ENCODE measurements at places on chromosomes 16 and 17.

DNA sequence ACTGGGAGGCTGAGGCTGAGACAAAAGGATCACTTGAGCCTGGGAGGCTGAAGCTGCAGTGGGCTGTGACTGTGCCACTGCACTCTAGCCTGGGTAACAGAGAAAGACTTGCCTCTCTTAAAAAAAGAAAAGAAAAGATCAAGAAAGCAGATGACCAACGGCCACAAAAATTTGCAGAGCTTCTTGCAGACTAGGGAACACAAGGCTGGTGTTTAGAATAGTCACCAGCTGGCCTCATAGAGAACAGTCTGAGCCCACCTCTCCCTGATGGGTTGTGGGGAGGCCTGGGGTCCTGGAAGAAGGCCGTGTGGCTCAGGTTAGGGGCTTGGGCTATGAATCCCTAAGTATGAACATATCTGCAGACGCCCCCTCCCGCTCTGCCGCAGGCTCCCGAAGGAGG, 73.7 kb upstream of the MED9 start:
- DNase-seq, result no peak

DNA sequence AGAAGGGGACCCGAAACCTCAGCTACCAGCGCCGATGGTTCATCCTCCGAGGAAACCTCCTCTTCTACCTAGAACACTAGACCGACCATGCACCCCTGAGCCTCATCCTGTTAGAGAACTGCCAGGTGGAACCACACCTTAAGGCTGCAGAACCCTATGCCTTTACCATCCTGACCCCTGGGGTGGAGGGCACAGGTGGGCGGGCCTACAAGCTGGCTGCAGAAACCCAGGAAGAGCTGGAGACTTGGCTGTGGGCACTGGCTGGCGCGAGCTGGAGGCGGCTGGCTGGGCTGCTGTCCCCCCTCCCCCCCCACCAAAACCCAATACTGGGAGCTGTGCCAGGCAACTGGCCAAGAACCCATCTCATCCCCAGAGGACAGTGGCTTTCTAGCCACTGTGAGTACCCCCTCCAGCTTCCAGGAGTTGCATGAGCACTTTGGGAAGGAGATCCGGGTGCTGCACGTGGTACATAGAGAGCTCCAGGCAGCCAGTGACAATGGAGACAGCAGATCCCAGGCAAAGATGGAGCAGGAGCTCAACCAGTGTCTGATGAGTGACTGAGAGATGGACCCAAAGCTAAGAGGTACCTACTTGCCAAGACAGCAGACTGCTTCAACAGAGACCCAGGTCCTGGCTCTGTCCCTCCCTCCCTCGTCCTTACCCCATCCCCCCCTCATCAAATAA, 1.4 kb upstream of the CD2BP2 start:
- no peak for DNase-seq

DNA sequence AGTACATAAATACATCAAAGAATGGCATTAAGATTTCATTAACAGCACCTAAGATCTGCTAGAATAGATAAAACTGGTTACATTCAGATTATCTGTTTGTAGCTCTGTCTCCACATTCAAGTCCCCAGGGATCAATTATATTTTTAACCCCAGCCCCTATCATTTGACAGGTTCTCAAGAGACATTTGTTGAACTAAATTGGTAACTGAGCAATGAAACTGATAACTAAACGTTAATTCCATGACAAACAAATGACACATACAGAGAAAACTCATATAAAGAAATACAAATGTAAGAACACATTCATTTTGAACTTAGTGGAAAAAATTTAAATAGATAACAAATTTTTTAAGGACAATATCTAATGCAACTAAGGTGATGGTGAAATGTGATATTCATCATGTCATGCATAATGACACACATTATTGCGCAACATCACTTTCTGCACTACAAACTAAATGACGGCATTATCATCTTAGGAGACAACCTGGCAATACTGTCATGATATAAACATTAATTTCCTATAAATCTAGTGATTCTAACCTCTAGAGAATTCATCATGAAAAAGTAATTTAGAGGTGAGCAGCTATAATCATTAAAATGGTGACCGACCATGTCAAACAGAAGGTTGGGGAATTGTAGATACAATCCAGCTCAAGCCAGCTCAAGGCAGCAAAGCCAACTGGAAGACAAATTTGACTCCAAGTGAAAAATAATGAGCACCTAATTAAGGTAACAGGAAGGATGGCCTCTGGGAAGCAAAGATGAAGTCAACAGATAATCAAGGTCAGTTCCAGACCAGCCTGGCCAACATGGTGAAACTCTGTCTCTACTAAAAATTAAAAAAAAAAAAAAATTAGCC, 9.5 kb downstream of the ARHGAP17 start:
- no peak for DNase-seq

DNA sequence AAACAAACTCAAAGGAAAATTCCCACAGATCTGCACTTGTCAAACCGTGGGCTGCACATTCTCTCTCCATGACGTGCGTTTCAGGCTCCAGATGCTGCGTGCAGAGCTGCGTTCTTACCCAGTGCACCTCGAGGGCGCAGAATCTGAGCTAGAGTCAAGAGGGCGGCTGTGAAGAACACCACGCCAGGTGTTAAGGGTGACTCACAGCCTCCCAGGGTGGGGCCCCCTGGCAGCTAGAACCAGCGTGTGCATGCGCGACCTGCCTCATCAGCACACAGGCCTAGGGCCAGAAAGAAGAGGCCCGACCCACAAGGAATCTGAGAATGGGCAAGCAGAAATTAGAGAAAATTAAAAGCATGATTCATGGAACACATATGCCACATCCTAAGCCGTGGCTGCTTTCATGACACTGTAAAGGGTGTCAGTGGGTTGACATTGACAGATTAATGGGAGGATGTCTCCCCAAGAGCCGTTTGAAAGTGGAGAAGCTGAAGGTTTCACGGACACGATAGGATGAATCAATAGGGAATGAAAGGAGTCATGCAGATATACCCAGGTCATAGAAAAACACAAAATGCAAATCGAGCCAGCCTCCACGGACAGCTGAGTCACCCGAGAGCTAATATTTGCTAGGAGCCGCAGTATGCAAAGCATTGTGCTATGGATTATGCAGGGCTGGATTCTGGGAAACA, 29.0 kb downstream of the MARCHF10 start:
- DNase-seq, result peak; percentile 54

DNA sequence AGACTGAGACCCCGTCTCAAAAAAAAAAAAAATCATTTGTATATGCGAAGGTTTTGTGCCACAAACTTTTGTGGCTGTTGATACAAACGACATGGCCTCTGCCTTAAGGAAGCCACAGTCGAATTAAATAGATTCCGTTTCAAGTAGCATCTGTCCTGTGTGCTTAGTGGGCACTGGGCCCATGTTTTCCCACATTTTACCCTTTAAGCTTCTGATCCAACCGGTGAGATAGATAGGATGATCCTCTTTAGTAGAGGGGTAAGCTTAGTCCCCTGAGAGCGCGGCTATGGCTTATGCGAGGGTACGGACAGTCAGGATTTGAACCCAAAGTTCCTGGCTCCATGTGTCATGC, 776 bp upstream of the TMEM219 start:
- DNase-seq, result no peak

DNA sequence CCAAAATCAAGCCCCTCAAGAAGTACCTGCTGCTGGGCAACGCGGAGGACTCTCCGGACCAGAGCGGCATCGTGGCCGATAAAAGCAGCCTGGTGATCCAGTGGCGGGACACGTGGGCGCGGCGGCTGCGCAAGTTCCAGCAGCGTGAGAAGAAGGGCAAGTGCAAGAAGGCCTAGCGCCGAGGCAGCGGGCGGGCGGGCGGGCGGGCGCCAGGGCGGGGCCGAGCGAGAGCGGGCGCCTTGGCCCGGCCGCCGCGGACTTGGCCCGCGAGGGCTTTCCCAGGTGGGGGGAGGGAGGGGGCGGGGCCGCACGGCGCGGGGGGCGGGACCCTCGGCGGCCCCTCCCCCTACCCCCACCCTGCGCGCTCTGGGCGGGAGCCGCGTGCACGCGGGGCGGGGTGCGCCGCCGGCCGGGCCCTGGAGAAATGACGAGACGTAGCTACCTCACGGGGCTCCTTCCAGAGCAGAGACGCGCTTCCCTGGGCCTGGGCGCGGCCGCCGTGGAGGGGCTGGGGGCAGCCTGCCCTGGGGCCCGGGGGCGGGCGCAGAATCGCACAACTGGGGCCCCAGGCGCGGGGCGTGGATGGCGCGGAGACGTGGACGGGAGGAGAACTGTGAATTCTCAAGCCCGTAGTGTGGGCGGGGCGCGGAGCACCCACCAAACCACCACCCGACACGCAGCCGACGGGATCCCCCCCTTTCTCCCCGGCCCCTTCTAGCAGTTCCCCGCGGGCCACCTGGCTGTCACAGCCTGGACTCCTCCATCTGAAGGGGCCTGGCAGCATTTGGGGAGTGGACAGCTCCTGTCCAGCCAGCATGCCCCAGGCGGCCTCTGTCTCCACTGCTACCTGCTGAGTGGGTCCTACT, 218.7 kb downstream of the NTN1 start:
- DNase-seq, result no peak

GRCh38 chr17:39916918-39917317, 1.5 kb downstream of the GSDMB start:
- no peak for DNase-seq

DNA sequence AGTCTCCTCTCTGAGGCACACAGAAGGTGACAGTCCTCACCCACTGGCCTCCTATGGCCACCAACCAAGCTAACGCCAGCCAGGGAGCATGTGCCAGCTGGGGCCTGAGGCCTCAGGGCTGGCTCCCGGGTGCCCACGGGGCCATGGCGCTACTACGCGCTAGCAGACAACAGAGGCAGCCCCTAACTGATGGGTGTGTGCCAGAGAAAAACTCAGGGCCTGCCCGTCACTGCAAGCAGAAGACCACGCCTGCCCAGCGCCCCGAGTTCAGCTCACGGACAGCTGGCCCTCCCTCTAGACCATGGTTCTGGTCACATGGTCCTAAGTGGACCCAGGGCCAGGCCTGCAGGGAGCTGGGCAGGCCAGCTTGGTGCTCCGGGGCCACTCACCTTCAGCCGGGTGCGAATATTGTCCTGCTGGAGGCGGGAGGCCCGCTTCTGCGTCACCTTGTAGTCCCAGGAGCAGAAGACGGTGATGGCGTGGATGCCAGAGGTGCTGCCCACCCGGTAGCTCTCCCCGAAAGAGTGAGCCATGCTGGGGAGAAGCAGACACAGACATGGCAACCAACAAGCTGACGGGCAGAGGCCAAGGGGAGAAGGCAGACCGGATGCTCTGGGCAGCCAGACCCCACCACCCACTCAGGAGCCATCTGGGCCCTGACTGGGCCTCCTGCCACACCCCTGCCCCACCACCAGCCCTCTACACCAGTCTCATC, 6.2 kb downstream of the TMC6 start:
- no peak for DNase-seq

DNA sequence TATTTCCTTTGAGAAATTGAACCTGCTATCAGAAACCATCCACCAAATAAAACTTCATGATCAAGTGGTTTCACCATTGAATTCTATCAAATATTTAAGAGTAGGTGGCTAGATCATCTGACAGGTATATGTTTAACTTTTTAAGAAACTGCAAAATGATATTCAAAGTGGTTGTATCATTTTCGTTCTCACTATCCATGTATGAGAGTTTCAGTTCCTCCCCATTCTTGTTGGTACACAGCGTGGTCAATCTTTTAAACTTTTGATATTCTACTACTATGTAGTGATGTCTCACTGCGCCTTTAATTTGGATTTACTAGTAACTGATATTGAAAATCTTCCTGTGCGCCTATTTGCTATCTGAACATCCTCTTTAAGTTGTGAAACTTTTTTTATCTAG, 163.7 kb downstream of the CYB561 start:
- no peak for DNase-seq

DNA sequence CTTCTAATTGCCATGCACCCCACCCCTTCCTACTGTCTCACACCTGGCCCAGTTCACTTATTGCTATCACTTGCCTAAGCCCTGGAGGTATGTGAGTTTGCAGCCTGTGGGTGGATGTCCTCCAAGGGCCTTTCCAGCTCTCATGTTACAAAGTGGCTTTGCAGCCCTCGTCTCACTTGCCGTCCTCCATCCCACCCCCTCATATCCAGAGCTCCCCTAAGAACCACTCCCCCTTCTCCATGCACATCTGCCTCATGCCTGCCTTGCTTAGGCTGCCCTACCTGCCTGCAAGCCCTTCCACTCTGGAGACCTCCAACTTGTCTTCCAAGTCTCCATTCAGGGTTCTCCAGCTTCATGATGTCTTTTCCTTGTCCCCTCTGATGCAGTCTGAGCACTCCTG, 119.4 kb upstream of the NLRP1 start:
- no peak for DNase-seq

- DNase-seq, result no peak
These were observed 9.8 kb upstream of the CD300E start for GRCh38 chr17:74633326-74633725.

DNA sequence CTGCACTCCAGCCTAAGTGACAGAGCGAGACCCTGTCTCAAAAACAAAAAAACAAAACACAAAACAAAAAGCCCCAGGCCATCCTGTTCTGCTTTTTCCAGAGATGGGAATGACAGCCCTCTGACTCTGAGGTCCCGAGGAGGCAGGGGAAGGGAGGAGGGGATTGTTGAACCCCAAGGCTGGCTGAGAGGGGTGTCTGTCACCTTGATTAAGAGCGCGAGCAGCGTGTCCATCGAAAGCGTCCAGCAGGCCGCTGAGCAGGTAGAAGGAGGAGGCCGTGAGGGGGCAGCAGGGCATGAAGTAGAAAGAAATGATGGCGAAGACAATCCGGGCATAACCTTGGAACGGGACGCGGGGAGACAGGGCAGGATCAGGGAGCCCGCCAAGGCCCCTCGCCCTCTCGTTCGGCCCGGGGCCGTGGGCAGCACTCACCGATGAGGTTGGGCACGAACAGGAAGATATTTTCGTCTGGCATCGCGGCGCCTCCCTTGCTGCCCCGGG, 593 bp downstream of the CDIPT start:
- no peak for DNase-seq

GRCh38 chr17:54900457-54901229, at the start of gene TOM1L1:
TSS of gene TOM1L1 (plus strand) at chr17:54900852. CDS start at chr17:54900866, 14 bp downstream.
- DNase-seq, result no peak

- no peak for DNase-seq
These were observed 17.3 kb upstream of the HEXD start for GRCh38 chr17:82400830-82401229.

- no peak for DNase-seq
These were observed 3.1 kb upstream of the PLA2G15 start for GRCh38 chr16:68242085-68242484.

DNA sequence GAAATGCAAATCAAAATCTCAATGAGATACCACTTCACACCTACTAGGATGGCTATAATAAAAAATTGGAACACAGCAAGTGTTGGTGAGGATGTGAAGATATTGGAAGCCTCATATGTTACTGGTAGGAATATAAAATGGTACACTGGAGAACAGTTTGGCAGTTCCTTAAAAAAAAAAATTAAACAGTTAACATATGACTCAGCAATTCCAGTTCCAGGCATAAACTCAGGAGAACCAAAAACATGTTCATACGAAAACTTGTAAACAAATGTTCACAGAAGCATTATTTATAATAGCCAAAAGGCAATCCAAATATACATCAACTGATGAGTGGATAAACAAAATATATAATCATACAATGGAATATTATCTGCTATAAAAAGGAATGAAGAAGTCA, 28.2 kb downstream of the ZNF652 start:
- DNase-seq, result no peak

GRCh38 chr17:44374306-44375195, 10.9 kb upstream of the FAM171A2 start:
- no peak for DNase-seq
